ENCODE measurements at places on chromosomes 5 and 9.
A peak's percentile ranks its signal among the peaks of the same experiment; 100 is the strongest.

DNA sequence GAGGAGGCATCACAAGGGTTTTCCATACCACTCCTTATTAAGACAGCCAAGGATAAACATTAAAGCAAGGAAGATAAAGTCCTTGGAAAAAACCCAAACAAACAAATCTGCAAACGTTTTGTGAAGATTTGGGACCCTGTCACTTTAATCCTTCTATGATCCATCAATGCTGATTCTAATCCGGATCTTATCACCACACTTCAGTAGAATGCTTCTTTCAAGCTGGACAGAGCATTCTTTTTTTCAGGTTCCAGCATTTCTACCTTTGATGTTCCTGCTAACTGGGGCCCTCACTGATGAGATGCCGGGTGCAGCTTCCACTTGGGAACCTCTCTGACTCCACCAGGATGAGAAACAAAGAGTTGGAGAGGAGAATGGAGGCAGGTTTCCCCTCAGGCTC lies 132.8 kb upstream of the SHB start:
- no peak for DNase-seq

DNA sequence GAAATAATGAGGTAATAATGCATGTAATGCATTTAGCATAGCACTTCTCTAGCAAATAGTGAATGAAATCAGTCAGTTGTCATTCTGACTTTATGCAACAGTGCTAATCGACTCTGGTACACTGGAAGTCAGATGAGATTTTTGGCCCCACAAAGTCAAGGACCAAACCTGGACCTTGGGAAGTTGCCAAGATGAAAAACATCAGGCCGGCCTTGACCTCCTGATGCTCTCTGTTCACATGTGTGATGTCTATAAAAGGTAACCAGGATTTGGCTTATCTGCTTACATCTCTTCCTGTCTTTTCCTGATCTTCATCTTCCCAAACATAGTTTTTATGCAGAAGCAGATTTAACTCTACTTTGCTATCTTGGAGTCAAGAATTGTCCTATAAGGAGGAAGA lies 39.5 kb downstream of the SLC22A5 start:
- no peak for DNase-seq

DNA sequence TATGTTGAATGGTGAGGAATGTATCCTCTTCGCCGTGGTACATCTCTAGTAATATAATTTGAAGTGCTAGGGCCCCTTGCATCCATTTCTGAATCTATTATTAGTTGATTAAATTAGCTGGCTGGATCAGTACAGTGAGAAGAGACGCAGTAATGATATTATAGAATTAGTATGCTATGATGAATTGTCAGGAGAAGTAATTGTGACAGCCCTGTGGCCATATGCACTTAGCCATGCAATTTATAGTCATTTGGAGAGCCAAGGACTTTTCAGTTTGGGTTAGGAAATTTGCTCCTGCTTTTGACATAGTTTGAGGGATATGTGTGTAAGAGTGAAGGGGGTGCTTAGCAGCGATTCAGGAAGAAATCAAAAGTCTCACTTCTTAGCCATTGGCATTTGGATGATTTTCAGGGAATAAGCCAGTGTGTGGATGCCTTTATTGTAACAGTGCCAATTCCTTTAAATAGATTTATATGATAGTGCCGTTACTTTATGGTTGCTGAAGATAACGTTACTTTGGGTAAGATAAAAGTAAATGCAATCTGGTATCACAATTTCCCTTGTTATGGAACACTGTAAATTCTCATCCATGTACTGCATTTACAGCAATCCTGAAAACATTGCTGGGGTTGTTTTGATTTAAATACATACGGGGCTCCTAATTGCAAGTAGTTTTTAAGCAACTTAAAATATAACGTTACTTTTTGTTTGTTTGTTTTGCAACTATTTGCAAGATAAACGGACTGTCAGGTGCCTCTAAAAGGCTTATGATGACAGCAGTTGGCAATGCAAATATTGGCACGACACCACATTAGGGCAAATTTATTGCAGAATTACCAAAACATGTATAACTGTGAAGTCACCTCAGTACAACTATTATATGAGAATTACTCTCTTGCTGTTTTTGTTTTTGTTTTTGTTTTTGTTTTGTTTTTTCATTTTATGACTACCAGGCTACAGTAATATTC lies 875.4 kb upstream of the WWC1 start:
- DNase-seq, result no peak

GRCh38 chr5:123571927-123572326 lies 60.0 kb downstream of the CSNK1G3 start:
- DNase-seq, result no peak

- DNase-seq, result no peak
Observed at GRCh38 chr5:145697251-145697990, 137.7 kb downstream of the PRELID2 start.

DNA sequence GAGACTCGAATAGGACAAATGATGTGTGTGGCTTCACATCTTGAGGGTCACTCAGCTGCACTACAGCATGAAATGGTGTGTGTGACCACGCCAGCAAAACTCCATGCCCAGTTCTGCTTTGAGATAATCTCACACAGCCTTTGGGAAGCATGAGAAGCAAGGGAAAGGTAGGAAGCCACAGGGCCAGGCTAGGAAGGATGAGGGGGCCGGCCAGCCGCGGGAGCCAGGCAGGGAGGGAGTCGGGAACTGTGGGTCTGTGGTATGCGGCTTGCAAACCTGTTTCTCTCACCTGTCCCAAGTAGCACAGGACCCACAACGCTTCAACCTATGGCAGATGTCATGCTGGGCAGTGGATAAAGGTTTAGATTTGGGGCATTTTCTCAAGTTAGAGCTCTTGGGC lies 142.0 kb downstream of the HSPA4 start:
- no peak for DNase-seq

DNA sequence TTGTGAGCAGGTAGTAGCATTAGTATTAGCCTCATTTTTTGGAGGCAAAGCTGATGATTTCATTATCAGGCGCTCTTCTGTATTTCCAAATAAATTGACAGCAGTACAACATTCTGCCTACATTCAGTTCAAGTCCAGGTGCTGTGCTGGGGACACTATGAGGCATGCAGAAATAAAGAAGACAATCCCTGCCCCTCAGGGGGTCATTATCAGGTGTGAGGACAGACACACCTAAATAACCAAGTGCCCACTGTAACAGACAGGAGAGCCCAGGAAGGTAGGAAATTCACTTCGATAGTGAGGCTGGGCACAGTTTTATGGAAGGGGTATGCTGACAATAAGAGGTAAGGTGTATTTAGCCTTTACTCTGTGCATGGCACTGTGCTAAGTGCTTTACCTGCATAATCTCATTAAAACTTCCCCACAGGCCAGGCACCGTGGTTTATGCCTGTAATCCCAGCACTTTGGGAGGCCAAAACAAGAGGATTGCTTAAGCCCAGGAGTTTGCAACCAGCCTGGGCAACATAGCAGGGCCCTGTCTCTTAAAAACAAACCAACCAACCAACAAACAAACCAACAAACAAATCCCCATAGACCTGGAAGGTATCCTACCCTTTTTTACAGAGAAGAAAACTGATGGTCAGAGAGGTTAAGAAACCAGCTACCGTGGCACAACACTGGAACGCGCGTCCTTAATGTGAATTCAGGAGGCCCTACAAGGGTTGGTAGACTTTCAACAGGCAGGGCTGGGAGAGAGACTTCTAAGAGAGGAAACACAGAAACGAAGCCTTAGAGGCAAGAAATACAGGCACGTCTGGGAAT lies 17.5 kb upstream of the GPX3 start:
- DNase-seq, result no peak

GRCh38 chr9:129175825-129176633 lies 2.0 kb downstream of the IER5L start:
- DNase-seq, result peak; percentile 76

GRCh38 chr5:175556794-175557193 lies 78.4 kb downstream of the SFXN1 start:
- no peak for DNase-seq

GRCh38 chr5:101608322-101608721 lies 687.8 kb downstream of the SLCO4C1 start:
- DNase-seq, result no peak

DNA sequence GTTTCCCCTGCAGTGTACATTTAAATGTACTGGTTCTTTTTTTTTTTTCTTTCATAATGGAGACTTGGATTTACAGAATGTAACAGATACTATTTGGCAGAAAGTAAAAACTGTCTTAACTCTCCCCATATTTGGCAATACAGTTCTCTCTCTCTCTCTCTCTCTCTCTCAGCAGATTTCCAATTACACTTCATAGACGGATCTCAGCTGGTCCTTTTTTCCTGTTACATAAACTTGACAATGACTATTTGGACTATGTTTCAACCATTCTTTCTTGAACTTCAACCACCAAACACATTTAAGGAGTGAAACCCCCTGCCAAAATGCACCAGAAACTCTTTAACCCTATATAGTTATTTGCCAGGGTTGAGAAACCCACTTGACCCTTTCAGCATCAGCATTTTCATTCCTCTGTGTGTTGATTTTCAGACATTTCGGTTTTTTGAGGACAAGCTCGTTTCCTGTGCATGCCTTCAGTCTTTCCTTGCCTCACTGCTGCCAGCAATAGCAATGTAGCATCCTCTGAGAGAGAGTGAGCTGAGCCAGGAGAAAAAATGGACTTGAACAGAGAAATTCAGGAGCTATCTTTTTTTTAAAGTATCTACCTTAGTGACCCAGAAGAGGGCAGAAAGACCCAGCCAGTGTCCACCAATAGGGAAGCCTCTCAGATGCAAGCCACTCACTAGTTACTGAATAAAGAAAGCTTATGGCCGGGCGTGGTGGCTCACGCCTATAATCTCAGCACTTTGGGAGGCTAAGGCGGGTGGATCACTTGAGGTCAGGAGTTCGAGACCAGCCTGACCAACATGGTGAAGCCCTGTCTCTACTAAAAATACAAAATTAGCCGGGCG lies 26.0 kb upstream of the GNA14 start:
- no peak for DNase-seq

- peak; percentile 58 for DNase-seq
Observed at GRCh38 chr9:137233143-137233980, 2.7 kb downstream of the SLC34A3 start.

- no peak for DNase-seq
Observed at GRCh38 chr9:73180403-73180802, 28.7 kb downstream of the ANXA1 start.

DNA sequence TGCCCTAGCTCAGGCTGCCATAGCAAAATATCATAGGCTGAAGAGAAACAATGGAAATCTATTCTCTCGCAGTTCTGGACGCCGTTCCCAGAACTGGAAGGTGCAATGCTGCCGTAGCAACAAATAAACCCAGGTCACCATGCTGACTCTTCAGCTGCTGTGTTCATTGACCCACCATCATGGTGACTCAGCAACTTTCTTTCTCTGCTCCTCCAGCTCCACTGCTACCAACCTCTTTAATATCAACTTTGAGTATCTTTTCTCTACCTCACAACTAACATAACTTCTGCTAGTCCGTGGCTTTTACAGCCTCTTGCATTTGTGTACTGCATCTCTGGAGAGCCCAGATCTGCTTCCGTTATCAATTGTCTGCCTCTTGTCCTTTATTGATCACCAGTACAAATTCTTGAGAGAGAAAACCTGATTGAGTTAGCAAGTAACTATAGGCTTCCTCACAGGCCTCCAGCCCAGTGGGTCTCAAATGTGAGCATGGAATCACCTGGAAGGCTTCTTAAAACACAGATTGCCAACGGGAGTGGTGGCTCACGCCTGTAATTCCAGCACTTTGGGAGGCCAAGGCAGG lies 47.3 kb upstream of the SLC30A5 start:
- DNase-seq, result no peak

DNA sequence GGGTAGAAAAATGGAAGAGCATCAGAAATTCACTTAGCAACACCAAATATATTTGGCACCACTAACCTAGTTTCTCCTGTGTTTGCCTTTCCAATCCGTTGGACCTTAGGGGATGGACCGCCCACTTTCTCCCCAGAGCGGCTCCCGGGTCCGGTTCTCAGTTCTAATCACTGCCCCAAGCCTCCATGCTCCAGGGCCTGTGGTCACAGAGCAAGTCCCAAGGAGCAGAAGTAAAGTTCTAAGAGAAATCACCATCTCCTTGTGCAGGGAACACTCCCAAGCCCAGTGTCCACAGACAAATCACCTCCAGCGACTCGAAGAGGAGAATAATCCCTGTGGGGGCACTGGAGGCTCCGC lies 728 bp upstream of the SLC1A1 start:
- no peak for DNase-seq

DNA sequence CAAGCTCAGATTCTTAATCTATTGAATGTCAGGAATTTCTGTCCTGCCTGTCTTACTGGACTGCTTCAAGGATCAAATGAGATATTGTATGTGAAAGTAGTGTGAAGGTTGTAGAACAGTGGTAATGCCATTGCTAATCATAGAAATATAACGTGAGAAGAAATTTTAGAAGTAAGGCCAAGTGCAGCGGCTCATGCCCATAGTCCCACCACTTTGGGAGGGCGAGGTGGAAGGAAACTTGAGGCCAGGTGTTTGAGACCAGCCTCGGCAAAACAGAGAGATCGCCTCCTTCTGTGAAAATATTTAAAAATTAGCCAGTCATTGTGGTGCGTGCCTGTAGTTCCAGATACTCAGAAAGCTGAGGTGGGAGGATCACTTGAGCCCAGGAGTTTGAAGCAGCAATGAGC lies 5.1 kb upstream of the HSPA5 start:
- DNase-seq, result no peak

Measured in NCI-H345 (cell line).